ENCODE measurements at places on chromosomes 5 and 9. TPM values are rescaled to one million over a fixed set of nuclear protein-coding genes. Genes with fewer than 3 reads are reported as not detected.

GRCh38 chr5:175892015-175892800, 20.8 kb downstream of the CPLX2 start:
- DNase-seq, result no peak

DNA sequence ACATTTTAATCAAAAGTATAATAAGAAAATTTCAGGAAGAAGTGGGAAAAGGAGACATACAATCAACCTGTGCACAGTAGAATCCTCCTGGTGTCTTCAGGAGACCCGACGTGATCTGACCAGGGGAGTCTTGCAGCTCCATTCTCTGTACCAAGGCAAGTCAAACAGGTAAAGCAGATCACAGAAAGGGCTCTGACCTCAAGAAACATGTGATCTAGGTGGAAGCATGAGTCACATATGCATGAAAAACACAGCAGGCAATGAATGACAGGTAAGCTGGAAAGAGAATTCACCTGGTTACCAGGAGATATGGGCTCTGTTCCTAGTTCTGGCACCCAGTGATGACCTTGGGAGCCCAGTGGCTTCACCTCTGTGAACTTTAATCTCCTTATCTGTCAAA, 19.4 kb upstream of the FABP6 start:
- no peak for DNase-seq

Gene DAPK1
- 67.4 TPM for total RNA-seq

Gene LCN15
- not detected for total RNA-seq

Gene OGN
- 15.1 TPM for total RNA-seq
